Coronary artery (tissue), 2 donors: ENCODE measurements at places on chromosomes 12 and 14.

- no peak for DNase-seq
These were observed at the start of gene SRRM4 for GRCh38 chr12:118981285-118982211. SRRM4 (plus strand) TSS chr12:118981541; CDS start chr12:118981883, 342 bp downstream.

DNA sequence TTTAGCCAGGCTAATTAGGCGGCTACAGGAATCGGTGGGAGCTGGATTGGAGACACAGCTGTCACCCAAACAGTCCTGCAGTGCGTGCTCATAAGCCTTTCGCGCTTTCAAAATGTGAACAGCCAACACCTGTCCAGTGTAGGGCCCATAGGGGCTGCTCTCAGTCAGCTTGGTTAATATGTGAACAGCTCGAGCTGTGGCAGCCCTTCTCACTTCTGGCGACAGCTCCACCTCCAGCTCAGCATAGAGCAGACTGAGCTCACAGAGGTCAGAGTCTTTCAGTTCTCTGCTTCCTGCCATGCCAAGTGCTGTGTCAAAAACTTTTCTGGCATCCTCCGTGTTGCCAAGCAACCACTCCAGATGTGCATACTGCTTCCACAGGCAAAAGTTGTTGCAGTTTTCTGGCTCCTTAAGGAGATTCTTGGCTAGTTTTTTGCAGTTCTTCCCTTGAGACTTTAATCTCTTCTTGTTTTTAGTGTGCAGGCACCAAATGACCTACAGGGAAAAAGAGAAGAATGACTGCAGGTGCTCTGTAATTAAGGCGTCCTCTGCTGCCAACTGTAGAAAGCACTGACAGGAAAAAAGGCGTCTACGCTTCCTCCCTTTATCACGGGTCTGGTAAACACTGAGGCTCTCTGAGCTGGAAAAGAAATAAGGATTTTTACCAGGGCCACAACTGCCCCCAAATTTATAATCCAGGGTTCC lies 32.5 kb downstream of the PSMC1 start:
- DNase-seq = no peak

- no peak for DNase-seq
These were observed 32.1 kb downstream of the DMAC2L start for GRCh38 chr14:50344116-50344775.

GRCh38 chr14:101353422-101353821 lies 207.9 kb upstream of the DIO3 start:
- peak; percentile 16 for DNase-seq

DNA sequence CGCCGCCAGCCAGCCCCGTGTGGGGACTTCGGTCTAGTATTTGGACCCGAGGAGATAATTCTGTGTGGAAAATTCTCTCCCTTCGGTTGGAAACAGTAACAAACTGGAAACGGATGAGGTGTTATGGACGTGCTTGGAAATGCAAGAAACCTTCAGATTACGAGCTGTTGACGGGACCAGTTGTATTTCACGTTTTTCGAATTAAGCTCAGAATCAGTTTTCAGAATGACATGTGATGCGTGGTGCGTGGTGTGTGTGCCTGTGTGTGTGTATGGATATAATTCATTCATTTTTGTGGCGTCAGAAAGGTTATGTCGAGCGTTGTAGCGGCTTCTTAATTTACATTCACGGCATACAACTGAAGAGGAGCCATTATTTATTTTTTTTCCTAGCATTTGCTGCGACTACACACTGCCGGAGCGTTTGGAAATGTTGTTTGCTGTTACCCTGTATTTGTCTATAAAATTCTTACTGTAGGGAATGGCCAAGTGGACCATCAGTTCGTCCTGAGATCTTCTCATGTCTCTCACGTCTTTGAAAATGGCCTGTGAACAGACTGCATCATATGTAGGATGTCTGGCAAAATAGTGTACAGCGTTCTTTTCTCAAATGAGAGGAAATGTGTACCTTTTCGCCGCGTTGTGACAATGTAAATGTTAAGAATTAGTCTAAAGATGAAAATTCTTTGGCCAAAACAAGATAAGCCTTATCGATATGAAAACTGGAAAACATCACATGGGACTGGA lies 1.3 kb downstream of the TRAF3 start:
- DNase-seq = no peak

GRCh38 chr12:111685322-111685810 lies 390 bp downstream of the BRAP start:
- DNase-seq = no peak

DNA sequence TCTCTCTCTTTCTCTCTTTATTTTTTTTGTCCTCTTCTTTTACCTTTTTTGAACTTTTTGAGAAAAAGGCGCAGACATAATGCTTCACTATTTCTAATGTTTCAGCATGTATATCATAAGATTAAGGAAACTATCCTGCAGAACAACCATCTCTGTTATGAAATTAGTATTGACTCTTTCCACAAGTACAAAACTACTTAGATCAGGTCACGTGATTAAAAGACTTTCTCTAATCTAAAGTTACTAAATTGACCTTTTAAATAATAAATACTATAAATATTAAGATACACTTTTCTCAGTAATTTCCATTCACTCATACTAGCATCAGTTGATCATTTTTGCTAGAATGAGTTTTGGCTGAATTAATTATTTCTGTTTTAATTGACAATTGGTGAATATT lies 844.5 kb upstream of the LRFN5 start:
- no peak for DNase-seq

- DNase-seq = no peak
These were observed 55.6 kb upstream of the PTHLH start for GRCh38 chr12:28027947-28028724.

GRCh38 chr14:25095736-25096437 lies 45.9 kb upstream of the STXBP6 start:
- no peak for DNase-seq
